Caki2 (cell line): ENCODE measurements at places on chromosomes 2 and 18.

DNA sequence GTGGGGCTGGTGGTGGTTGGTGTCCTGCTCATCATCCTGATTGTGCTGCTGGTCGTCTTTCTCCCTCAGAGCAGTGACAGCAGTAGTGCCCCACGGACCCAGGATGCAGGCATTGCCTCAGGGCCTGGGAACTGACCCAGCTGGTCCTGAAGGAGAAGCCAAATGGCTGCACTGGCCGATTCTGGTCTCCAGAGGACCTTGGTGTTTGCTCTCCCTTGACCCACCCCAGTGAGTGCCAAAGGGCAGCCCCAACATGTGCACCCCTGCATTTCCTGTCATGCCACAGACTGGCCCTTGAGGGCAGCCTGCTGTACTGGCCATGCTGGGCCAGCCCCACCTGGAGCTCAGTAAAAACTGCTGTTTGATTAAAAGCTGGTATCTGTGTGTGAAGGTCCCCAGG is 2.5 kb upstream of the RNF181 start:
- DNase-seq, result no peak

DNA sequence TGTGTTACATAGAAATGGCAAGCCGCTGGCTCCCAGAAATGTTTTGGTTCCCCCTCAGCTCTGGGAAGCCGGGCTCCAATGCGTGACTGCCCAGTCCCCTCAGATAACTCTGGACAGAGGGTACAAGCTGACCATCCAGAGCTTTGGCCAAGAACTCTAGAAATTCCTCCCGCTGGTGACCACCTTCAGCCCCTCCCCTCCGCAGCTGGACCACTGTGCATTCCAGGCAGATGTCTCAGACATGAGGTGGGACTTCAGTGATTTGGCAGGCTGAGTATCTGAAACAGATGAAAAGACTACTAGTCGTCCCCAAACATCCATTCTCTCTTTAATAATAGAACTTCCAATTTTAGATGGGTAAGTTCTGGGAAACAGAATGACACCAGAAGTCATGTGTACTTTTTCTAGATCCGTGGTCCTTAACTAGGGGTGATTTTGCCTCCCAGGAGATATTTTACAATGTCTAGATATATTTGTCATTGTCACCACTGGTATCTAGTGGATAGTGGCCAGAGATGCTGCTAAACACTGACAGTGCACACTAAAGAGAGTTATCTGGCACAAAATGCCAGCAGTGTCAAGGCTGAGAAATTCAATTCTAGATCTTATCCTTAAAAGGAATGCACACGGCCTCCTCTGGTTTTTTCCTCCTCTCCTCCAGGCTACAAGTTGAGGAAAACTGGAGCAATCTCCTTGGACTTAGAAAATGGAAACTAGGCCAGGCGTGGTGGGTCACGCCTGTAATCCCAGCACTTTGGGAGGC is 294.3 kb downstream of the SRBD1 start:
- DNase-seq, result no peak

GRCh38 chr2:160647967-160648685 is 154.5 kb upstream of the RBMS1 start:
- no peak for DNase-seq

DNA sequence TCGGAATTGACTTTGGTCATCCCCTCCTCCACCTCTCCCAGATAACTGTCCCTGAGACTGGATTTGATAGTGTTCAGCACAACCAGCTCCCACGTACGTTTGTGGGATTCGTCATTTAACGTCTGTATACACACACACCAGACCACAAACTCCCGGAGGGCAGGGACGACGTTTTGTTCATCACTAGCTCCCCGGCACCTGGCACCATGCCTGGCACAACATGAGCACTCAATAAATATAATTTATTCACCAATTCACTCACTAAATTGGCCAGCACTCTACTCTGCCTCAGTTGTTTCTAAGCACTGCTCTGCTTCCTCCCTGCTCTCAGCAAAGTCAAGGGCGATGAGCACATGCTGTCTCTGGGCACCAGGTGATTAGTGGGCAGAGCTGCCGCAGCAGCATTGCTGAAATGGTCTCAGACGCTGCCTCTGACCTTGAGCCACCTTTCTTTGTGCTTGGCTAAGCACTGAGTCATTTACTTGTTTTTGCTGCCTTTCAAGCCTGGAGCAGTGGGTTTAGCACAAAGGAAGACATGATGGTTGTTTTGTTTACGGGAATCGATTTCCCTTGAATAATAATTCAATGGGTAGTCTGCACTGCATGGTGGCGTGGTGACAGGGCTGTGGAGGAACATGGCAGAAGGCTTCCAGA is 19.3 kb upstream of the LOXHD1 start:
- peak; percentile 90 for DNase-seq

GRCh38 chr18:6602365-6602764 is 127.2 kb upstream of the ARHGAP28 start:
- no peak for DNase-seq

- no peak for DNase-seq
Measured at GRCh38 chr18:22093731-22094357, 75.5 kb upstream of the GATA6 start.
